ENCODE measurements at places on chromosomes 6 and 20. TPM values are rescaled to one million over a fixed set of nuclear protein-coding genes. Genes with fewer than 3 reads are reported as not detected.

TSHZ2 gene
- total RNA-seq: 16.3 TPM

CALHM4 gene
- total RNA-seq: not detected

MEI4 gene
- not detected for total RNA-seq

TULP1 gene
- not detected for total RNA-seq

TRIM40 gene
- total RNA-seq: not detected

TNXB gene
- 240 TPM for total RNA-seq

MUC21 gene
- not detected for total RNA-seq

CYP39A1 gene
- 1.6 TPM for total RNA-seq

WASF1 gene
- 20.2 TPM for total RNA-seq

PXT1 gene
- total RNA-seq: not detected

TP53INP2 gene
- 6.9 TPM for total RNA-seq

FABP7 gene
- total RNA-seq: not detected

NKX2-4 gene
- not detected for total RNA-seq

PLN gene
- not detected for total RNA-seq

TGIF2 gene
- total RNA-seq: 9.4 TPM

MRPS18B gene
- total RNA-seq: 43.6 TPM

SLC2A10 gene
- total RNA-seq: 43.6 TPM

GSTA2 gene
- total RNA-seq: not detected

SDC4 gene
- 48.1 TPM for total RNA-seq

Measured in pericardium fibroblast (primary cell).